CD8-positive, alpha-beta memory T cell (primary cell): ENCODE measurements at places on chromosomes 7 and 10. TPM values are rescaled to one million over a fixed set of nuclear protein-coding genes. Genes with fewer than 3 reads are reported as not detected.

DNA sequence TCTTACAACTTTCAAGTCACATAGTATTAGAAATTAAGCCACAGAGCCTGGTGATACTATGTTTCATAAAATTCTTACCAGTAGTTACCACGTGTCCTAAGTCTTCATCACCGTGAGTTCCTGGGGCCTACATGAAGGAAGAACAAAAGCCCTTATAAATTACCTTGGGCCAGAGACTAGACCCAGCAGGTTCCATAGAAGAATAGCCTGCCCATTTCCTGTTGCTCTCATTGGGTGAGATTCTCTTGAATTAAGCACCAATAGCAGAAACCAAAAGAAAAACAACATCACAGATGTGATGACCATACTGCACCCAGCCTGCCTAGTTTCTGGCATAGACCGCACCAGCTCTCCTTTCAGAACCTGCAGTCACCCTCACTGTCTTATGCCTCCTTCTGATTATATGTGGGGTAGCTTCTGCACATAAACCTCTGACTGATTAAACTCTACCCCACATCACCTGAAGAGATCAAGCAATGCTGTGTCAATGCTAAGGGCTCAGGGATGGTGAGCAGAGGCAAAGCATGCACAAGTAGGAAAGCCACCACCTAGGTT, 18.0 kb upstream of the SEM1 start:
- no peak for DNase-seq

GRCh38 chr10:61503051-61503450, 49.9 kb upstream of the TMEM26 start:
- DNase-seq: no peak

- no peak for DNase-seq
Observed at GRCh38 chr10:29600821-29601220, 34.0 kb downstream of the SVIL start.

DNA sequence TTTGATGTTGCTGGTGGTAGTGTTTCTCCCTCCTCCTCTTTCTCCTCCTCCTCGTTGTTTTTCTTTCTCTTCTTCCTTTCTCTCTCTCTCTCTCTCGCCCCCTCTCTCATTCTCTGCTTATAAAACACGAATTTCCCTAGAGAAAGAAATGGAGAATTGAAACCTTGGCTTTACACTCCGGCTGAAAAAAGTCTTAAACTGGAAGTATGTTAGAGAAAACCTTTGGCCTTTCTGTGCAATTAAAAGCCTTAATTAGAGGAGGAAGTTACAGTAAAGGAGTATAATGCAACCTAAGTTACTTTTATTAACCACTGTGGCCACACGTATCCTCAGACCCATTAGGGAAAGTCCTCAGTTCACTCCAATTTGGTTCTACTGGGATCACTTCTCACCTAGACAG, 501.7 kb upstream of the SORCS1 start:
- no peak for DNase-seq

DNA sequence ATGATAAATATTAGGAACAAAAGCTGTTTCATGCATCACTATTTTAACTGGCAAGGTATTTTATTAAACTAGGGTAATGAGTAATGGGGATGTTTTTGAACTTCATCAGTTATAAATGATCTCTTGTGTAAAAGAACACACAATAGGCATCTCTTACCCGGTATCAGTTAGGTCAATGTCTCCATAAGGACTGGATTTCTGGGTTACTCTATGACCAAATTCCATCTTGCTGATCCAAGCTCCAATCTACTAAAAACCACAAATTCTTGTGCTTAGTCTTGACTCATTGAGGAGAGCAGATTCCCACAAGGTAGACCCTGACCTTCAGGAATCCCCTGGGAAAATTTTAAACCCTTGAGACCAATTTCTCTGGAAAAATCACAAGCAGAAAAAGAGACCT, 1167.7 kb downstream of the XPNPEP1 start:
- DNase-seq: no peak

DNA sequence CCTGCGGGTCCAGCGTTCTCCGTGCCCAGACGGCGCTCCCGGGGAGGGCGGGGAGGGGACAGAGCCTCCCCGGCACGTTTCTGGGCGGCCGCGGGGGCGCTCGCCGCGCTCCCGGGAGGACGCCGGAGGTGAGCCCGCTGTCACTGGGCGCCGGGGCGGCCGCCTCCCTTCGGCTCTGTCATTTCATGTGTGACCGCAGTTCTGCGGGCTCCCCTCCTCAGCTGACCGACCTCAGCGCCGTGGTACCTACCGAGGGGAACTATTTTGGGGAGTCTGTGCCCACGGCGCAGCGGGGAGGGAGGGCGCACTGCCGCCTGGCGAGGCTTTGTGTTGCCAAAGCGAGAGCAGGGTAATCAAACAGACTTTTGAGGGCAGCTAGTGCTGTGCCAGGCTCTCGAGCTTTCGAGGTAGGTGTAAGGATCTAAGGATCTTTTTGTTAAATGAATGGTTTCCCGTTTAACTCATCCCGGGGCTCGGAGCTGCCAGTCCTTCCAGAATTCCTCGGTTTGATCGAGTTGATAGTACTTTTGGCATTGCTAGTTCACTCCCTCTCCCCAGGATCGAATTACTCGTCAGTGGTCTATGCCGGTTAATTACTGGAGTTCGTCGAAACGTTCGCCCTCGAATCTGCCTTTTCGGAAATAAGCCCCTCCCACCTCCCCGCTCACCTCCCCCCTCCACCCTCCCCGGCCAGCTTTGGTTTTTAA, 1.9 kb downstream of the ARID5B start:
- peak; percentile 58 for DNase-seq

- DNase-seq: no peak
Observed at GRCh38 chr7:123635551-123636359, 19.9 kb upstream of the LMOD2 start.

GRCh38 chr7:3767917-3768777, 467.1 kb downstream of the SDK1 start:
- DNase-seq: no peak

- no peak for DNase-seq
Observed at GRCh38 chr10:104033401-104033930, 52.2 kb downstream of the COL17A1 start.

GRCh38 chr10:90916392-90917237, 4.3 kb downstream of the ANKRD1 start:
- DNase-seq: no peak

- DNase-seq: no peak
Observed at GRCh38 chr10:80686734-80687475, 149.2 kb downstream of the SH2D4B start.

DNA sequence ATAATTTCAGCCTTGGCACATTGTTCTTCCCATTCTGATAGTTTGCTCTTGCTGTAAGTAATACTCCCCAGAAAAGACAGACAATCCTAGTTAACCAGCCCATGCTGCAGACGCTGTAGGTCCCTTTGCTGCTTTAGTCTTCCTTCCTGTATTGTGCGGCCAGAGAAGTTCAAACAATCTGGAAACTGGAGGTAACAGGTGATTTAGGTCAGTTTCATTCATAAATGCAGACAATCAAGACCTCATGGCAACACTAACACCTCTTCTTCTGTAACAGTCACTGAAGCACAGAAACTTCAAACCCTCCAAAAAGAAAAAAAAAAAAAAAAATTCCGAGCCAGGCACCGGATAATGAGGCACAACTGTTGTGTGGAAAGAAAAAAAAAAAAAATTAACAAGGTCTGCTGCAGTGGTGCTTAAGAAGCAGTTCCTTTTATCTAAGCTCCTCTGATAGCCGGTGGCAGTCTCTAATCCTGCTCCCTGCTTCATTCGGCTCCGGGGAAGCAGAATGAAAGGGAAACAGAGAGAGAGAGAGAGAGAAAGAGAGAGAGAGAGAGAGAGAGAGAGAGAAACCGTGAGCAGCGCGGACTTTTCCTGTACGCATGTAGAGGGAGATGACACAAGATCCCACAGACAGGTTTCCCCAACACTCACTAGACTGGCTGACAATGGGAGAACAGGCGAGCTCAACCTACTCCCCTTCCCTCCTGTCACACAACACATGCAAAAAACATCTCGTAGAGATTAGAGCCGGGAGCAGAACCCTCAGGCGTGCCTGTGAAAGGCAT, at the start of gene SEMA3A:
Gene SEMA3A, minus strand, starts transcription at position 306 of the 788 bp plus-strand sequence. Its CDS starts 203 bp downstream, at position 103.
- no peak for DNase-seq

- DNase-seq: no peak
Observed at GRCh38 chr10:34956756-34957155, 133.4 kb downstream of the CUL2 start.

GRCh38 chr10:21624951-21625350, 90.9 kb downstream of the MLLT10 start:
- DNase-seq: no peak

DNA sequence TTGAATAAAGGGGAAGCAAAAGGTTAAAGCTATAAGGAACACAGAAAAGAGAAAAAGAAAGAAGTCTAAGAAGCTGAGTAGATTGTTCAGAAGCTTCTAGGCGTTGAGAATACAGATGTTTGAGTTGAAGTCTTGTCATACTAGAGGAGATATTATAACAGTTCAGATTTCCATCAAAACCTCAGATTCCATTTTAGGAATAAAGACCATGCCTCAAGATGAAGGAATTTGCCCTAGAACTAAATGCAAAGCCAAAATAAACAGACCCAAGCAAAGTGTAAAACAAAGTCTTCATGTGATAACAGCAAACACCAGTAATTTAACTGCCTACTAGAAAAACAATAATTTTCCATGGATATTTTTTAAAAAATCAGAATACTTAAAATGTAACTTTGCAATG, 476.5 kb upstream of the POT1 start:
- no peak for DNase-seq

- no peak for DNase-seq
Observed at GRCh38 chr7:106039486-106040060, 72.5 kb downstream of the SYPL1 start.

DNA sequence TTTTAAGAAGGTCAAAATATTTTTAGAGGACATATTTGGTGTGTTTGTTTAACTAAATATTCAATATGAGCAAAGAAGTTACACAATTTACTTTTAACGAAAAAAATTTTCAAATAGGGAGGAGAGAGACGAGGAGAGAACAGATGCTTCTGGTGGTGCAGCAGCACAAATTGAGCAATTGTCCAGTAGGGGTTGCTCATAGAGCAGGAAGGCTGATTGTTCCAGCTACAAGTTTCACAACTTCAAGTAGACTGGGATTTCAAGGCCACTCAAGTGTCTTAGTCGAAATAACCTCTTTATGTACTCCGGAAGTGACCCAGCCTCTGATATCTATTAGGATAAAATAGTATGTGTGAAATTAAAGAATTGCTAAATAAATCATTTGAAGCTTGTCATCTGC, 197.9 kb downstream of the HDAC9 start:
- no peak for DNase-seq

DNA sequence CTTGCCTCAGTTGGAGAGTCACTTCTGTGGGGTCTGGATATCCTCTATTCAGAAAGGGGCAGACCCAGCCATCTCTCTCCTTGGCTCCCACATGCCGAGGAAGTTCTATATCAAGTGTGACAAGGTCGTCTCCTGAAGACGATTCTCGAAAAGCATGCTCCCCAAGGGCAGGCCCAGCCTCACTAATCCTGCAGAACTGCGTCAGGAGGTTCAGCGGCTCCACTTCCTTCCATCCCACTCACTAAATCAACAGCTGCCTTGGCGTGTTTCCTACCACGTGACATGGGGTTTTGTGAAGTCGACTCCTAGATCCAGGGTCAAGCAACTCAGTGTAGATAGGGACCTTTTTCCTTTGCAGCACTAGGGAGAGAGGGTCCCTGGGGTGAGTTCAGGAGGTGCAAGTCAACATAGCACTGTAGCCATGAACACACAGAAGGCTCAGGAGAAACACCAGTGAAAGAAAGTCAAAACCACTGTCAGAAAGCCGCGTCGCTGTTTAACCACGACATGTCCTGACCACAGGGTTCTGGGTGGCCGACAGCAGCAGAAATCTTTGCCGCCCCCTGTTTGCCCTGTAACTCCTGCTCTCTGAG, 156.4 kb downstream of the PRPF18 start:
- DNase-seq: no peak

DNA sequence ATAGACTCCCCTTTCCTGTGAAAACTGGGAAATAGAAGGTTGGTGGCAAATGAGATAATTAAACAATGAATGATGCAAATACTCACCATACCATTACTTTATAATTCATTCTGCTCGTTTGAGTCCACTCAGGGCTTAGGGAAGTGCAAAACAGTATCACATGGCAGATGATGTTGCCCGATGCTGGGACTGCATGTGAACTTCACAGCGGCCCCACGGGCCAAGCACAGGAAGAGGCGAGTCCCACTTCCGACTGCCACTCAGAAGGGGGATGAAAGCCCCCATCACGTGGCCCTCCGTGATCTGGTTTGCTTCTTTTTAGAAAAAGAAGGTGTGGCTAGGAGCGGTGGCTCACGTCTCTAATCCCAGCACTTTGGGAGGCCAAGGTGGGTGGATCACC, 71.5 kb downstream of the PRPF18 start:
- no peak for DNase-seq

OPALIN gene
- total RNA-seq: not detected

SUN3 gene
- not detected for total RNA-seq

NME8 gene
- total RNA-seq: not detected

IL6 gene
- total RNA-seq: 1.7 TPM

VWDE gene
- 0.71 TPM for total RNA-seq

VWA2 gene
- not detected for total RNA-seq

C1QL3 gene
- 0.18 TPM for total RNA-seq

SFRP5 gene
- total RNA-seq: not detected

NXPH1 gene
- not detected for total RNA-seq

ITGA8 gene
- total RNA-seq: not detected
